ENCODE measurements at places on chromosomes 13 and 19.

GRCh38 chr13:22162889-22163288 is 492.0 kb downstream of the FGF9 start:
- DNase-seq: no peak

- peak; percentile 91 for DNase-seq
Observed at GRCh38 chr19:14333101-14333871, 48.0 kb upstream of the ADGRE5 start.

GRCh38 chr13:77729502-77730221 is 32.2 kb downstream of the SLAIN1 start:
- no peak for DNase-seq

- no peak for DNase-seq
Observed at GRCh38 chr13:95156208-95156607, 145.0 kb downstream of the ABCC4 start.

DNA sequence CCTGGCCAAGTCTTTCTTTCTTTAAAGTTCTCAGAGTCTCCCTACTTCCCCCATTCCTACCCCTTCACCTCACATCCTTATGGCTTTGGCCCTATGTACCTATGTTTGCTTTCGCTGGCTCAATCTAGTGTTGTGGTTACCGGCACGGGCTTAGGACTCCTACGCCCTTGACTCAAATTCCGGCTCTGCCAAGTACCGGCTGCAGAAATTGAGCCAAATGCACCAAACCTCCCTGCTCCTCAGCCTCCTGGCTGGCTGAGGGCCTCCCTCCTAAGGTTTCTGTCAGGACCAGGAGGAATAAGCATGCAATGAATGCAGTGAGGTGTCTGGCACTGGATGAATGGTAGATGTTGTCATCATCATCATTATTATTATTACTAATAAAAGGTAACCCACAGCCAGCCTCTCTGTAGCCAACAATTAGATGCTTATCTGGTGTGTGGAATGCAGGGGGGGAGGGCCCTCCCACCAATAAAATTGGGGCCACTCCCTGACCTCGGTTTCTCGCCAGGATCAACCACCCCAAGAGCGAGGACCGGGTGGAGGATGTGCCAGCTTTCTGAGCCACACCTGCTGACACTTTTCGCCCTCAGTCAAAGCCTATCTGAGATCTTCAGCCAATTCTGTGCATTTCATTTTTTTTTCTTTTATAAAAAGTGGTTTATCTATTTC is 20.7 kb downstream of the KLK5 start:
- DNase-seq: no peak

DNA sequence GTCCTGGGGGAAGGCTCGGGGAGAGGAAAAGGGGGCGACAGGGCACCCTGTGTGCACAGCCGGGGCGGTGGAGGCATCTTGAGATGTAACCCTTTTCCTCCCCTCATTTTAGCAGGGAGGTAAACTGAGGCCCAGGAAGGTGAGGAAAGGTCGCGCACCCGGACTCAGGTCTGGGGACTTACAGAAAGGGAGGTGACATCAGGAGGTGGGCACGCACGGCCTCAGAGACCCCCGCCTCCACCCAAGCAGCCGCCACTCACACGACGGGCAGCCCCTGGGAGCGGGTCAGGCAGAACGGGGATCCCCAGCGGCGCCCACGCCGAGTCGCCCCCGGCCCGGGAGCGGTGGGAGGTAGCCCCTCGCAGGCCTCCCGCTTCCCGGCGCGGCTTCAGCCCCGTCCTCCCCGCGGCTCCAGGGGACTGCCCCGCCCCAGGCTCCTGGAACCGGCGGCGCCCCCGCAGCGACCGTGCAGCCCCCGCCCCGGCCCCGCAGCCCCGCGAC is 477 bp downstream of the PIP5K1C start:
- DNase-seq: no peak

DNA sequence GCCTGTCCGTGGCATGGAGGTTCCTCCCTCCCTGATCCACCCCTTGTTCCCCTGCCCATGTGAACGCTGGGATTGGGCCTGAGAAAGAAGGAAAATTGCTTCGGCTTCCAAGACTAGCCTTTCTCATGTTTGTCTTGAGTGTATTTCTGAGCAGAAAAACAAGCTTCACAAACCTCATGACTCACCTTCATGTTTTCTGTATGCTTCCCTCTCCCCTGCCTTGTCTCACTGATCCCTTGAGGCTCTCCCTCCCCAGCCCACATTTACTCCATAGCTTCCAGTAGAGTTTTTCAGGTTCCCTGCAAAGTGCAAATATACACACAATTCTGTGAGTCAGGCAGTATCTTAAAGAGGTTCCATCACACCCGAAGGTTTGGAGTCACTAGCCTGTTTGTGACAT is 572.4 kb downstream of the UQCRFS1 start:
- DNase-seq: no peak

- no peak for DNase-seq
Observed at GRCh38 chr13:75360170-75360569, 121.8 kb downstream of the TBC1D4 start.

GRCh38 chr13:34207334-34207733 is 389.4 kb downstream of the RFC3 start:
- DNase-seq: peak; percentile 79

DNA sequence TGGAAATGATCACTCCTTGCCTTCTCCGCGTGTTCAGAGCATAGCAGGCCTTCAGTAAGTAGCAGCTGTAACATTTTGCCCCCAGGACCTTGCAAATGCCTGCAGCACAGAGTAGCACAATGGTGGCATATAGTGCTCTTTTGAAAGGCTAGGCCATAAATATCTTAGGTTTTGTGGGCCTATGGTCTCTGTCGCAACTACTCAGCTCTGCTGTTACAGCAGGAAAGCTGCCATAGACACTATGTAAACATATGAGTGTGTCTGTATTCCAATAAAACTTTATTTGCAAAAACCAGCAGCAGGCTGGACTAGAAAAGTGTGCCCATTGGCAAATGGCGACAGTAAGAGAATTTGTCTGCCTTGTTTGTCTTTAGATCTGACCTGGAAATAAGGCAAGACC is 9.4 kb downstream of the ITPKC start:
- DNase-seq: no peak
